ENCODE measurements at places on chromosomes 7 and 10.

DNA sequence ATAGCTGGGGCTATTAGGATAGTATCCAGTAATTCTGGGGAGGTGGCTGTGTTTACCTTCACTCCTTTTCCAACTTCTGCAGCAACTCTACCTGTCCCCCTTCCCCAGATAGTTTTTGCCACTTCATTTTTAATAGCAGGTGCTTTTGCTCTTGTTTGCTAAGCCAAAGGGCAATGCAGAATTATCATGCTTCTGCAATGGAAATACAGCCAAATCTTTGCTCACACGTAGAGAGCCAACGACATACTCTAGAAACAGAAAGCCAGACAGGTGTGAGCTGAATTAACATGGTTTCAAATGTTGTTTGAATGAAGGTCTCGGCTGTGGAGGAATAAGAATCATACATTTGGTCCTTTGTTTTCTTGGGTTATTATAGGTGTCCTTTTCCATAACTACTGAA lies 14.4 kb downstream of the PLEKHS1 start:
- DNase-seq, result no peak

- no peak for DNase-seq
These were observed 26.4 kb upstream of the PRKG1 start for GRCh38 chr10:51047857-51048256.

DNA sequence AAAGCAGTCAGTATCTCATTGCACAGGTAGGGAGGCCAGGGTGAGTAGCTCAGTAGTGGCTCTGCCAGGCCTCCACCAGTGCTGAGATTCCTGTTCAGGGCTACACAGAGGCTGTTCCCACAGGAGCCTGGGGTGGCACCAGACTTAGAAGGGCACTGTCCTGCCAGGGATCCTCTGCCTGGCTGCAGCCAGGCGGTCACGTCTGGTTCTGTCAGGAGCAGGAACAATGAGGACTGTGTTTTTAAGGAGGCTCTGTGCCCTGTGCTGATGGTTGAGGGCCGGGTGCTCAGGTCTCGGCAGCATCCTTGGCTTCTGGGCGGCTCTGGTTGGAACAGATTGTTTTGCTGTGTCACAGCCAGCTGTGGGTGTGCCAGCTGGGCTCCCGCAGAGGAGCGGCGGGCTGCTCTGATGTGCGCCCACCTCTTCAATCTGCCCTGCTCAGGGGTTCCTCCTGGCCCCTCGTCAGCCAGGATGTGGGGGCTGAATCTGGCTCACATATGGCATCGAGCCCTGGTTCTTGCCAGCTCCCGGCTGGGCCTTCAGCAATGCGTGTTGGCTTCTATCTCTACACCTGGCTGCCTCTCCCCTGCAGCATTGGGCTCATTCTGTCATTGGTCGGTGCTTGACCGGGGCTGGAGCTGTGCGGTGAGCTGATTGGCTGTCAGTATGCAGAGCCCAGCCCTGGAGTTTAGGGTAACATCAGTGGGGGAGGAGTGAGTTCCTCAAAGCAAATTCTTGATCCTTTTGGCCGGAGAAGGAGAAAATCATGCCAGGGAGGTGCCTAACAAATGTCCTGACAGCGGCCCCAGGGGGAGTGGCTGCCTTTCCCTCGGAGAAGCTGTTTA lies 41.2 kb downstream of the TACR2 start:
- no peak for DNase-seq

DNA sequence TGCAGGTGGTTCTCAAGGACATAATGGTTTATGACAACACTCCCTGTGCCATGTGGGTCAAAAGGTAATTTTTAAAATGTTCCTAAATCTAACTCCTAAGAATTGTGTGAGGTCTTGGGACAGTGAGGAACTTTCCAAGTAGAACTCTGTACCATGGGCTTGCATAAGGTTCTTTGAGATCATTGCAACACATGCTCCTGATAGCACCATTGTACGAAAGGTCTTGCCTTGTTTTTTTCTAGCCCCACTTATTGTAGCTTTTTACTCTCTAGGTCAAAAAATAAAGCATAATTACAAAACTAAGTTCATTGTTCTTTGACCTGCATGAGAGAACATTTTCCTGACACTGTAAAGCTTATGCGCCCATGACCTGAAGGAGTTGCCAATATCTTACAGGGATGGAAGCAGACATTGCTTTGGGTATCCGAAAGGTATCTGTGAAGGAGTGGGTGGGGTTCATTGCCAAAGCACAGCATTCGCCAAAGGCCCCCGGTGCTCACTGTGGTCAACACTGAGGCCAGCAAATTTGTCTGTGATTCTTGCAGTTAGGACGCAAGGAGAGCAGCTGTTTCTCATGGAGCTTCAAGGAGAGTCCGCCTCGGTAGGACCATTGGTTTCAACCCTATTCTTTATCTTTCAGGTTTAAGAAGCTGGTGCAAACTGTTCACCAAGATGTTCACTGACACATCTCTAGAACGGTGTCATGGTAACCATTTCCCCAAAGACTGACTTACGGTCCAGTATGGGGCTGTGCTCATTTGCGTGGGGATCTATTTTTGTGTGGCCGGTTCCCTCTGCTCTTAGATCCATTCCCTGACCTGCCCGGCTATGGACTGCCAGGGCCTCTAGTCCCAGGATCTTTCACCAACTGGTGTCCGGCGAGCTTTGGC lies 7.6 kb upstream of the PRKAG2 start:
- no peak for DNase-seq

- DNase-seq, result no peak
These were observed 21.8 kb downstream of the AKR1E2 start for GRCh38 chr10:4847561-4848355.

GRCh38 chr10:113907166-113907565 lies 52.7 kb downstream of the NHLRC2 start:
- no peak for DNase-seq

DNA sequence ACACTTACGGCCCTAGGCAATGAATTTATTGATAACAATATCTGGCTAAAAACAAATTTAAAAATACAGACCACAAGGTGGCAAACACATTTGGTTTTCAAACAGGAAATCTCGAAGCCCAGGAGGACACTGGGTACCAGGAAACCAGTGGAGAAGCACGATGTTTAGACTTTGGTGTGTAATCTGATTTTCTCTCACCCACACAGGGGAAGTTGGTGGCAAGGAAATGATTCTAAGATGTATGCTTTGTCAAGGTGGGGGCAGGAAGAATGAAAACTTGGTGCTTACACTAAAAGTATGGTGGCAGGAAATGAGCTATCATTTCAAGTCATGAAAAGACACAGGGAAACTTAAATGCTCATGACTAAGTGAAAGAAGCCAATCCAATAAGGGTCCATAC lies 113.2 kb upstream of the ANKRD1 start:
- no peak for DNase-seq

- no peak for DNase-seq
These were observed 17.1 kb downstream of the SEPTIN7 start for GRCh38 chr7:35817930-35818329.

DNA sequence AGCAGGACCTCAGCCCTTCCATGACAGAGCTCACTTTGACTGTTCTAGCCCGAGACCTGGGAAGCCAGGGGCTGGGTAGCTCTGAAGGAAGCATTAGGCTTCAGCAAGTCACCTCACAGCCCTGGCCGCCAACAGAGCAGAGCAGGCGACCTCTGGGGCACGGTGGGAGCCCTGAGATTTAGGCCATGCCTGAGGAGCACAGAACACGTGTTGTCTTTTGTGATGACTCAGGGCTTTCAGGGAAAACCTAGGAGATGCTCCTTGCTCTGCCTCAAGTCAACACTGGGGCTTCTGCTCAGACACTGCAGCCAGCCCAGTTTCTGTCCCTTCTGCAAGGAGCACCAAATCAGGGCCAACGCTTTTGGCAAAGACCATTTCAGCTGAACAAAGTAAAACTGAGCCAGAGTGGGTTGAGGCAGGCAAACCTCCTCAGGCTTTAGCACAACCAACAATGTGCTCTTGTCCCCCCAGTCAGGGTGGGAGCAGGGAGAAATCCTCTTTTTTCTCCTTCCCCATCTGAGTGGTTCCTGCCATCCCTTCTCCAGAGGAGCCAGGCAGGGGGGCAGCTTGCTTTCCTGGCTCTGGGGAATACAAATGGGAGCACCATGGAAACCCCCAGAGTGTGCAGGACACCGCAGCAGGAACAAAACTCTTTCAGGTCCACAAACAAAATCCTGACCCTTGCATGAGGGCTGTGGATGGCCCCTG lies 14.4 kb downstream of the CAMK2G start:
- no peak for DNase-seq

DNA sequence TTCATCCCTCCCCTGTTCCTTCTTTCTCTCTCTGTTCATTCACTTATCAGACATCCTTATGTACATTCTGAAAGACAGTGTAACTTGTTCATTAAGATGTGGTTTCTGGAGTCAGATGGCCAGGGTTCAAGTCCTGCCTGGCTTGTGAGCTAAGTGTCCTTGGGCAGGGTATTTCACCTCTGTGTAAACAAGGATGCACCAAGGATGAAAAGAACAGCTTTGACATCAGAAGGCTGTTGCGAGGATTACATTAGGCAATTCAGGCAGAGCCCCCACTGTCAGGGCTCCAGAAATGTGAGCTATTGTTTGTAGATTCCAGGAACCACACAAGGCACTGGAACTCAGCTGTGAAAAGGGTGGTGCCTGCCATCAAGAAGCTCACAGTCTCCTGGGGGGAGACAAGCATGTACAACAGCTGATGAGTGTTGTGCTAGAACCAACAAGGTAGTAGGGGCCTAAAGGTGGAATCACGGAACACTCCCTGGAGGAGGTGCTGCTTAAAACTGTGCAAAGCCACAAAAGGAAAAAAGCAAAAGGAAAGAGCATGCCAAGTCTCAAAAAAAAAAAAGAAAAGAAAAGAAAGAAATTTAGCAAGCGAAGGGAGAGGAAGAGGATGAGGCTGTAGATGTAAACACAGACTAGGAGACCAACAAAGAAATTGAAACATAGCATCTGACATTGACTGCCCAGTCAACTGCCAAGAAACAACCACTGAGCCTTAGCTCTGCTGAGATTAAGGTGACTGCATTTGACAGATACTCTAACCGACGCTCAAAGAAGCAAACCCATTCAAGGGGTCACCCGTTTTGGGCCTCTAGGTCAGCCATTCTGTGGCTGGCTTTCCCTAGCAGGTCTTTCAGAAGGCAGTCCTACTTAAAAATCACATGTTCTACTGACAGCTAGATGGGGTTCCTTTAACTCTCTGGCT lies 12.5 kb downstream of the PDLIM1 start:
- no peak for DNase-seq

GRCh38 chr10:123149568-123150270 lies 1.8 kb downstream of the HMX2 start:
- DNase-seq, result no peak
